ENCODE measurements at places on chromosomes 16 and 17.

DNA sequence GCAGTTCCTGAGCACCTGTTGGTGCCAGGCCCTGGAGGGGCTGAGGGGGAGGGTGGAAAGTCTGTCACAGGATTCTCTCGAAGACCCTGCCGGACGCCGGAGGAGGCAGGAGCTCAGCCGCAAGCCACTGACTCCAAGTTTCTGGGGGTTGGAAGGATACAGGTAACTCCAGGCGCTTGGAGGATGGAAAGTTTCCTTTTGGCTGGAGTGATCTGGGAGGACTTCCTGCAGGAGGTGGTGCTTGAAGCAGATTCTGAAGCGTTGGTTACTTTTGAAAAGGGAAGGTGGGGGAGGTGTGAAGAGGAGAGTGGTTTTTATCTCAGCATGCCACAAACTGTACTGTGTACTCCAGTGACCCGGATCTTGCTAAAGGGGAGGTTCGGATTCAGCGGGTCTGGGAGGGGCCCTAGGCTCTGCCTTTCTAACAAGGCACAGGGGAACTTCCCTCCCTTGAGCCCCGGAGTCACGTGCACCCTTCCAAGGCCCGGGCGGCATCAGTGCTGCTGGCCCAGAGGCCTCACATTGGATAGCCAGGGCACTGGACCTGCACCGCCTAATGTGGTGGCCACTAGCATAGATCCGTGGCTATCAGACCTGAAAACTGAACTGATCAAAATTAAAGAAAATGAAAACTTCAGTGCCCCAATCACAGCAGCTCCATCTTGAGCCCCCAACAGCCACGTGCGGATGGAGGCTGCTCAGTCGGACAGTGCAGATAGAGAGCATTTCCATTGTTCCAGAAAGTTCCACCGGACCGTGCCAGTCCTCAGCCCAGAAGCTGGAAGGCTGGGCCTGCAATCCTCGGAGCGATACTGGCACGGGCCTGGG, 42.2 kb upstream of the GSE1 start:
- DNase-seq: no peak

GRCh38 chr17:78716292-78716691, 65.8 kb downstream of the CYTH1 start:
- no peak for DNase-seq

DNA sequence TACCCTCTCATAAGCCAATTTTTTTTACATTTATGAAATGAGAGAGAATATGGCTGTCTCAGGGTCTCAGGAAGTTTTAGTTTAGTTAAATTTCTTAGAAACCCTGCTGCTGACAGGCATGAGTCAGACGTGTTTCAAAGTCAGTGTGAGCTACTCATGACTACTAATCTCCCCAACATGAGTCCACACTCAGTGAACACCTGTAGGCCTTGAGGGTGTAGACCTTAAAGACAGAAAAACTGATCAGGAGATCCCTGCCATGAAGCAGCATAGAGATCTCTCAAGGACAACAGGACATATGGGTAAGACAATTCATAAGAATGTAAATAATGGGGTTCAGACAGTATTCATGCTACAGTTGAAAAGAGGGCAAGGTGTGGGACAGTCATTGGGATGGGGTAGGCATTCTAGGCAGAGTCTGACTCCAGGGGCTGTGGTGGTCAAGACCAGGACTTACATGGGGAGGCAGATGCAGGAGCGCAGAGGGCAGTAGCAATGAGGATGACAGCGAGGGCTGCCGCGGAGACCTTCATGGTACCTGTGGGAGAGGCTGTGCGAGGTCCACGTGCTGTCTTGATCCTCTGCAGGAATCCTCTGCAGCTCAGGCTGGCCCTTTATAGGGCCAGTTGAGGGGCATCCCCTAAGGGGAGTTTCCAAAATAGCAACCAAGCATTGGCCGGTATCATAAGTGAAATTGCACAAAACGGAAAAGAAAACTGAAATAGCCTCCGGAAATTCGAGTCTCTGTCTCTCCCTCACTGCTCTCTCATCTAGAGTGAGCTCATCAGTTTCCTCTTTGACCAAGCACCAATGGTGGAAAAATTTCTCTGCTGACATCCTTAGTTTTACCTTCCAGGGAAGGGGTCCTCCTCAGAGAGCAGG, at the start of gene CCL5:
CCL5 (minus strand) TSS at position 588 of the 882 bp plus-strand sequence.
- peak; percentile 51 for DNase-seq

DNA sequence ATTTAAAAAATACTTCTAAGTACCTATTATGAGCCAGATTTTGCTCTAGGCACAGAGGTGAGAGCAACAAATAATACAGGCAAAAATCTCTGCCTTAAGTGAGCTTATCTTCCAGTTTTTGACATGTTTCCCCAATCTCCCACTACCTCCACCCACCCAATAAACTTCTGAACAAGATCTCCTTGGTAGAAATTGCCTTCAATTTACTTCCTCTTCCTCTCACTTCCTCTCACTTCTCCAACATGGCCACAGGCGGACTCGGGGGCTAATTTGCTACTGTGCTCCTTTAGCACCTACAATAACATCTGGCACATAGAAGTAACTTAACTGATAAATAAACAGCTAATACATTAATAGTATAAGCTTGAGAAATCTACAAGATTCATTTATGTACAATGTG, 82.6 kb downstream of the CACNG1 start:
- no peak for DNase-seq

DNA sequence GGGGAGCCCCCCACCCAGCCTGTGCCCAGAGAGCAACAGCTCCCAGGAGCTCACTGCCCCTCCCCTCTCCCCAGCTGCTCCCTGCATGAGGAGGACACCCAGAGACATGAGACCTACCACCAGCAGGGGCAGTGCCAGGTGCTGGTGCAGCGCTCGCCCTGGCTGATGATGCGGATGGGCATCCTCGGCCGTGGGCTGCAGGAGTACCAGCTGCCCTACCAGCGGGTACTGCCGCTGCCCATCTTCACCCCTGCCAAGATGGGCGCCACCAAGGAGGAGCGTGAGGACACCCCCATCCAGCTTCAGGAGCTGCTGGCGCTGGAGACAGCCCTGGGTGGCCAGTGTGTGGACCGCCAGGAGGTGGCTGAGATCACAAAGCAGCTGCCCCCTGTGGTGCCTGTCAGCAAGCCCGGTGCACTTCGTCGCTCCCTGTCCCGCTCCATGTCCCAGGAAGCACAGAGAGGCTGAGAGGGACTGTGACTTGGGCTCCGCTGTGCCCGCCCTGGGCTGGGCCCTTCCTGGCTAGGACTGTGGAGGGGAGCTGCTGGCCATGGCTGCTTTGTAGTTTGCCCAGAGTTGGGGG, 584 bp downstream of the TCAP start:
- no peak for DNase-seq

DNA sequence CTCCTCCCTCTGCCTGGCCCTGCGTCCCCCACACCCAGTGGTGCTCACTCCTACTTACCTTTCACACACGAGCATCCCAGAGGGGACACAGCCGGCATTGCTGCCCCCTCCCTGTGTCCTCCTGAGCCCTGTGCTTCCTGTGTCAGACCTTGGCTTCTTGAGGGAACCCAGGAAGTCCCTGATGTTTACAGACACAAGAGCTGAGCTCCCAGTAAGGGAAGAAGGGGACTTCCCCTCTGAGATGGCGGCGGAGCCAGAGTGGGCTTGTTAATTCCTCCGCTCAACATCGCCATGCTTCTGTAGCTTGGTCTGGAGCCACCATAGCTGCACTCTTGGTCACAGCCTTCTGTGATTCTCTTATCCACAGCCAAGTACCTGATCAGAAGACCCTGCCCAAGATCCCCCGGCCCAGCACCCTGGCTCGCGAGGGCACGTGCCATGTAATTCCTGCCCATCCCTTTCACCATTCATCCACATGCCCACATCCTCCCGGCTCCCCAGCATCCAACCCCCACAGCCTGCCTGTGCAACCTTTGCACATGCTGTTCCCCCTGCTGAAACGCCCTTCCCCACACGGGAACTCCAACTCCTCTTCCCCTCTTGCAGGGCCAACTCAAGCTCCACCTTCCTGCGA, 127.4 kb upstream of the FOXF1 start:
- DNase-seq: no peak

DNA sequence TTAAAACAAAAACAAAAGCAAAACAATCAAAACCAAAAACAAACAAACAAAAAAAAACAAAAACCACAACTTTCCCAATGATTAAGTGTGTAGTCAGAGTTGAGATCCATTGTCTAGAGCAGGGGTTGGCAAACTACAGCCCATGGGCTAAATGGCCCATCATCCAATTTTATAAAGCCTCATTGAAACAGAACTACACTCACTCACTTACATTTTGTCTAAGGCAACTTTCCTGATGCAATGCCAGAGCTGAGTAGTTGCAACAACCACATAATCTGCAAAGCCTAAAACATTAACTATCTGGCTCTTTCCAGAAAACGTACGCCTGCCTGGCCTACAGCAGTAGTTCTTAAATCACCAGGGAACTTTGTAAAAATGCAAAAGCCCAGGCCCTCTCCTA, 124.1 kb downstream of the SOX9 start:
- no peak for DNase-seq

DNA sequence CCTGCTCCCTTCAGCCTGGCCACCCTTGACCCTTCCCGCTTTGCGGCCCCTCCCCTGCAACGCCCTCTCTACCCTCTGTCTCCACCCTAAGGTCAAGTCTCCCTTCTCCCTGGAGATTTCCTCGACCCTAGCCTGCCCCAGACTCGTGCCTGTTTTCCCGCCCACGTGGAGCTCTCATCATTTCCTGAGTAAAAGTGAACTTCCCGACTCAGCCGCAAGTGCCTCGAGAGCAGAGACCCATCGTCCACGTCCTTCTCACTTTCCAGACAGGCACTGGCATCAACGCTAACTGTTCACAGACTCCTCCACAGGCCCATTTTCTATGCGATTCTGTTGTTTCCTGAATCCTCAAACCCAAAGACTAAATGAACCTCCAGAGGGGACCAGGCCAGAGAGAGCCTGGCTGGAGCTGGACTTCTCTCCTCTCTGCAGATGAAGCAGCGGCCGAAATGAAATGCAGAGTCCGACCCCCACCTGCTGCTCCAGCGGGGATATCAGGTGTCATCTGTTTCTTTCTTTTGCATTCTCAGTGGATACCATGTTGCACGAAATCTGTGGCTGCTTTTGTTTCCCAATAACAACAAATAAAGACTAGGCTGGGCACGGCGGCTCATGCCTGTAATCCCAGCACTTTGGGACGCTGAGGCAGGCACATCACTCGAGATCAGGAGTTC, 52.5 kb downstream of the RTN4RL1 start:
- no peak for DNase-seq

DNA sequence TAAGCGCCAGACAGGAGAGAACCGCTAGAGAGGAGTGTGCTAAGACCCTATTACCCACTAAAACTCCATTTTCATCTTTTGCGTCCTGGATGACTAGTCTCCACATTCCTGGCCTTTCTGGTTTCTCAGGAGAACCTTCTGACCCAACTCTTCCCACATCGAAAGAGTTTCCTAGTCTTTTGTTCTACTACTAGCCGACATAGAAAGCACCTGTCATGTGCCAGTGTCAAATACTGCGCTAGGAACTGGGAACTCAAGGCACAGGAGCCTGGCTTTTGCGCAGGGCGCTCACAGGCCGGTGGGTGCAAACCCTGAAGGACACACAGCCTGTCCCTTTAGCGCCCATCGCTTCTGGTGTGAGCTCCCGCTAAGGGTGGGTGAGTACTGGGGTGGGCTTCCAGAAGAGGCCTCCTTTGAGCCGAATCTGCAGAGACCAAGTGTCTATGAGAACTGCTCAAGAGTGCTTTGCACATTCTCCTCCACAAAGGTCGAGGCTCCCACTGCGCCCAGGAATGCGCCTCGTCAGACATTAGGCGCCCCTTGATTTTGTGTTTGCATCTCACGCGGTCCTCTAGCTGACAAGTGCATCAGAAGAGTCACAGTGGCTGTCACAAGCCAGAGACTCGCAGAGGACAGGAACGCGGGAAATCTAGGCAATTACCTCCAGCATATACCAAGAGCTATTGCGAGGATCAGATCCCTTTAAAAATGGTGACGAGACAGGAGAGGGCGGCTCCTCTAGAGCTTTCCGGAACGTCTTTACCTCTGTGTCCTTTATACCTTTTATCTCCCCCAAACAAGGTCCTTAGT, 2.0 kb upstream of the PSMB3 start:
- no peak for DNase-seq

DNA sequence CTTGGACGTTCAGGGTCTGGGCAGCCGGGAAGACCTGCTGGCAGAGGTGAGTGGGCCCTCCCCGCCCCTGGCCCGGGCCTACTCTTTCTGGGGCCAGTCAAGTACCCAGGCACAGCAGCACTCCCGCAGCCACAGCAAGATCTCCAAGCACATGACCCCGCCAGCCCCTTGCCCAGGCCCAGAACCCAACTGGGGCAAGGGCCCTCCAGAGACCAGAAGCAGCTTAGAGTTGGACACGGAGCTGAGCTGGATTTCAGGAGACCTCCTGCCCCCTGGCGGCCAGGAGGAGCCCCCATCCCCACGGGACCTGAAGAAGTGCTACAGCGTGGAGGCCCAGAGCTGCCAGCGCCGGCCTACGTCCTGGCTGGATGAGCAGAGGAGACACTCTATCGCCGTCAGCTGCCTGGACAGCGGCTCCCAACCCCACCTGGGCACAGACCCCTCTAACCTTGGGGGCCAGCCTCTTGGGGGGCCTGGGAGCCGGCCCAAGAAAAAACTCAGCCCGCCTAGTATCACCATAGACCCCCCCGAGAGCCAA, 8.6 kb upstream of the ABCC3 start:
- peak; percentile 60 for DNase-seq

GRCh38 chr16:73915140-73915539, 381.5 kb upstream of the PSMD7 start:
- no peak for DNase-seq

DNA sequence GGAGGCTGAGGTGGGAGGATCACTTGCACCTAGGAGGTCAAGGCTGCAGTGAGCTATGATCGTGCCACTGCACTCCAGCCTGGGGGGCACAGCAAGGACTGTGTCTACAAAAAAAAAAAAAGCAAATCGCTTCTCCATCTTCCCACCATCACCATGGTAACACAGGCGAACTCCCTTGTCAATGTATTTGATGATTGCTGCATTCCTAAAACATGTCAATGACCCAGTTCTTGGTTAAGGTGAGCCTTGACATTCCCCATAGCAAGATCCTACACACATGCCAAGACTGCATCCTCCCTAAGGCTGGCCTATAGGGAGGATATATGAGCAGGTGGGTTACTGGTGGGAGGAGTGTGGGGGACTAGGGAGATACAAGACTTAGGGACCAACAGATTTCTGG, 12.2 kb downstream of the CNTNAP1 start:
- DNase-seq: no peak

DNA sequence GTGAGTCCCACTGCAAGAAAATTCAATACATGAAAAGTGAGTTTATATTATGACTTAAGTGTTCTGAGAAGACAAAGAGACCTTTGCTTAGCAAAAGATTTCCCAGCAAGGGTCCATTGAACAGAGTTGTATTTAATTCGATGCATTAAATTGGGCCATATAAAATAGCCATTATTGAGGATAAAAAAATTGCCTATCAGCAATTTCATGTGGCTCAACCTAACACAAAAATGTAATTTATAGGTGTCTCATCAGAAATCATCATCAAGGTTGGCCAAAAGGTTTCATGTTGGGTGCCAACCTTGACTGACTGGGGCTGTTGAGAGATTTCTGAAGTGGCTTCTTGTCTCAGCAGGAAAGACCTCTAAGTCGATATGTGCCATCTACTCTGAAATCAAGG, 84.8 kb upstream of the TOX3 start:
- no peak for DNase-seq

GRCh38 chr16:55480228-55480655, 1.2 kb downstream of the MMP2 start:
- peak; percentile 96 for DNase-seq

- DNase-seq: peak; percentile 17
Observed at GRCh38 chr16:64738321-64738960, 383.4 kb downstream of the CDH11 start.
